ENCODE measurements at places on chromosomes 16 and 17. TPM values are rescaled to one million over a fixed set of nuclear protein-coding genes. Genes with fewer than 3 reads are reported as not detected.

GRCh38 chr17:74732042-74732867 lies 4.8 kb upstream of the RAB37 start:
- H3K4me1 ChIP-seq = no peaks in the 10 kb centered on the region
- H3K4me3 ChIP-seq = no peak overlapping the region
- no peaks in the 10 kb centered on the region for H3K36me3 ChIP-seq
- no peak for DNase-seq

KRT33B gene
- total RNA-seq = not detected

DNA sequence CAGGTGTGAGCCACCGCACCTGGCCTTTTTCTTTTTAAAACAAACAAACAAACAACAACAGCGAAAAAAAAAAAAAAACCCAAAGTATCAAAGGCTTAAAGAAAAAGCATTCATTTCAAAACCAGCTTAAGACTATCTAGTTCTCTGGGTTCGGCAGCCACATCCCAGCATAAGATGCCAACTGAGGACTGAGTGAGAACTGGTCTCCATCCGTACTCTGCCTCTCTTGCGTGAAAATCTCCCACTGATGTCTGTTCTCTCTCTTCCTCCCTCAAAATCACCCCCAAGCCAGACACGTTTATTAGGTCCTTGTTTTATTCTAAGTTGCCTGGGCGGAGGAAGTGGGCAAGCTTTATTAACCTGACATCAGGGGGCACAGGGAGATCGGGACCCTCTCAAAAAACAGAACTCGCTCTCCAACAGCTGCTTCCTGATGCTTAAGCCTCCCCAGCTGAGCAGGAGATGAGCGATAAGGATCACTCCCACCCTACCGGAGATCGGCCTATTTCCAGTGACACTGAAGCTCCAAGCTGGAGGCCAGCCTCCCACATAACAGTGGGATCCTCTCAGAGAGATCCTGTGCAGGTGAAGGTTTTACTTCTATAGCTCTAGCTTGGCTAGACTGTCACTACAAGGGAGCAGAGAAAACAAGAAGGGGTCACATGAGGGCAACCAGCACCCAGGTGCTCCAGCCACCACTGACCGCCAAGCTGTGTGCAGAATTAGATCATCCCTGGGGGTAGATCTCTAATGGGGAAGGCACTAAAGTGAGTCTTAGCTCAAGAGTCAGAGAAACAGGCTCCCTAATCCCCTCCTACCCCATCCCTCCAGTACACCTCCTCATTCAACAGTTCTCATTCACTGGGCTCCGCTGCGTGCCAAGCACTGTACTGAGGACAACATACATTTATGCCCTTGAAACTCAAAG lies 13.6 kb downstream of the CDC42EP4 start:
- peak overlapping the region; percentile 55 for H3K27ac ChIP-seq
- H3K36me3 ChIP-seq = no peaks in the 10 kb centered on the region
- no peak for DNase-seq
- no peaks in the 10 kb centered on the region for H3K27me3 ChIP-seq
- no peak overlapping the region for H3K4me3 ChIP-seq

DNA sequence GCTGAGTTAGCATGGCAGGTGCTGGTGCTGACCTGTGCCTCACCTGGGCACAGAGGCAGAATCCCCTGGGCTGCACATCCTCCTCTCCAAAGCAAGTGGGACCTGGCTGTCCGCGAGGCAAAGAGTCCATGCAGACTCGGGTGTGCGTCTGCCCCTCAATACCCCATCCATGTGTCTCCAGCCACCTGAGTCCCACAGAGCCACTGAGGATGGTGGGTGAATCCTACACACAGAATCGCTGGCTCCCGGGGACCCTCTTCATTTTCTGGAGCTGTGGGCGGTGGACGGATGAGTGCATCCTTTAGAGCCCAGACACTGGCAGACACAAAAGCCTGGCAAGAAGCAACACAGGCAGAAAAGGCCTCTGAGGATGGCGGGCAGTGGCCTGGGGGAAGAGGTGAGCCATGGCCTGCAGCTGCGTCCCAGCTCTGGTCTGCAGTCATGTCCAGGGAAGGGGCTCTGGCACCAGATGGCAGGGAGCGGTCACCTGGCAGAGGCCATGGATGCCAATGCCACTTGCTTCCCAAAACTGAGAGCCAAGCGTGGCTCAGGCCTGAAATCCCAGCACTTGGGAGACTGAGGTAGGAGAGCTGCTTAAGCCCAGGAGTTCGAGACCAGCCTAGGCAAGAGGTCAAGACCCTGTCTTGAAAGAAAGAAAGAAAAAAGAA lies 29.9 kb downstream of the AXIN1 start:
- H3K27me3 ChIP-seq = no peaks in the 10 kb centered on the region
- H3K4me3 ChIP-seq = no peak overlapping the region
- H3K4me1 ChIP-seq = peaks cover 9% of the 10 kb centered on the region
- no peaks in the 10 kb centered on the region for H3K36me3 ChIP-seq
- H3K27ac ChIP-seq = no peak overlapping the region

SLFN13 gene
- total RNA-seq = 9.7 TPM

DNA sequence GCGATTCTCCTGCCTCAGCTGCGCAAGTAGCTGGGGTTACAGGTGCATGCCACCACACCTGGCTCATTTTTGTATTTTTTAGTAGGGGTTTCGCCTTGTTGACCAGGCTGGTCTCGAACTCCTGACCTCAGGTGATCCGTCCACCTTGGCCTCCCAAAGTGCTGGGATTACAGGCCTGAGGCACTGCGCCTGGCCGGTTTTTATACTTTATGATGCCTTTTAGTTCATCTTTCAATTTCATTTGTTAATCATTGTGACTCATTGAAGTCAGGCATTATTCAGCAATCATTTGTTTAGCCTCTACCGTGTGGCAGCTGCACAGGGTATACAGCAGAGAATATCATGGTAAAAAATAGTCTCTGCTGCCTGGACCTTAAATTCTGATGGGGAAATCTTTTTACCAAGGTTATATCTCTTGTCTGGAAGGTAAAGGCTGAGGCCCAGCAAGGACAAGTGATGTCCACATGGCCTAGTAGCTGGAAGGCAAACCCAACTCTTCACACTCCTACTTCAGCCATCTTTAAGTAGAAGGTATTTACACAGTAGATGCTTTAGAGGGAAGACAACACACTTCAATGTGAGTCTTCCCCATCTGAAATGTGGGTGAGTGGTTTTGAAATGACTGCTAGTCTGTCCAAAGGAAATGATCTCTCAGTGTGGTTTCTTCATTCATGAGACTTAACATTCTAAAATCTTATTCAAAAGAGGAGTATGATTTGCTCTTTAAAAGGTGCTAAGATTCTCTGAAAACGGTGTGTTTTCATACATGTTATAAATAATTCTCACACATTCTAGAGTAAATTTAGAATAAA lies 2.4 kb downstream of the PRPSAP2 start:
- H3K27ac ChIP-seq = no peak overlapping the region
- no peaks in the 10 kb centered on the region for H3K36me3 ChIP-seq
- H3K4me1 ChIP-seq = peaks cover 18% of the 10 kb centered on the region
- DNase-seq = no peak
- H3K4me3 ChIP-seq = no peak overlapping the region

GRCh38 chr16:8878523-8878911 lies 3.6 kb upstream of the LITAFD start:
- no peak for DNase-seq
- H3K27me3 ChIP-seq = no peaks in the 10 kb centered on the region
- no peak overlapping the region for H3K27ac ChIP-seq
- H3K4me3 ChIP-seq = no peak overlapping the region
- H3K4me1 ChIP-seq = no peaks in the 10 kb centered on the region

CHRNE gene
- total RNA-seq = 0.32 TPM

- H3K27ac ChIP-seq = no peak overlapping the region
- no peak overlapping the region for H3K4me3 ChIP-seq
- H3K4me1 ChIP-seq = no peaks in the 10 kb centered on the region
Measured at GRCh38 chr17:72404872-72405271, 284.1 kb downstream of the SOX9 start.

DNA sequence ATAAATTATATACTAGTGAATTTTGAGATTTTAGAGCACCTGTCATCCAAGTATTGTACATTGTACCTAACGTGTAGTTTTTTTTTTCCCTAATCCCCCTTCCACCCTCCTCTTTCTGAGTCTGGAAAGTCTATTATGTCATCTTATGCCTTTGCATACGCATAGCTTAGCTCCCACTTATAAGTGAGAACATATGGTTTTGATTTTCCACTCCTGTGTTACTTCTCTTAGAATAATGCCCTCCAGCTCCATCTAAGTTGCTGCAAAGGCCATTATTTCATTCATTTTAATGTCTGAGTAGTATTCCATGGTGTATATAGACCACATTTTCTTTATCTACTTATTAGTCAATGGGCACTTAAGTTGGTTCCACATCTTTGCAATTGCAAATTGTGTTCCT lies 177.0 kb upstream of the C16orf82 start:
- no peaks in the 10 kb centered on the region for H3K36me3 ChIP-seq
- H3K27me3 ChIP-seq = no peaks in the 10 kb centered on the region

Measured in adrenal gland (tissue), 19 donors.